ENCODE measurements at places on chromosomes 11 and 22.

DNA sequence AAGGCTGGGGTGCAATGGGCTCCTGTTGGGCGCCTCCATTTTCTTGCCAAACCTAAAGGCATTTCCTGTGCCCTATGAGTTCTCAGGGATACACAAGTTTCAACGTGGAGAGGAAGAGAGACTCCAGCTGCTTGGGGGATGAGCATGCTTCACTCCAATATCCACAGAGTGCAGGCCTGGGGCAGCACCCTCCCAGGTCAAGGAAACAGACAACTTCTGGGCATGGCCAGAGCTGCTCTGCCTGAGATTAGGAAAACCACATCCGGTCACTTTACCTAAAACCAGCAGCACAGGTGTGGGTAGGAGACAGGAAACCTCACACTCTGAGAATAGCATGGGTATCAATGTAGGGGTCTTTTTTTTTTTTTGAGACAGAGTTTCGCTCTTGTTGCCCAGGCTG, 28.7 kb downstream of the TMEM184B start:
- no peak for DNase-seq

GRCh38 chr11:29634244-29634643, 382.6 kb downstream of the KCNA4 start:
- no peak for DNase-seq

DNA sequence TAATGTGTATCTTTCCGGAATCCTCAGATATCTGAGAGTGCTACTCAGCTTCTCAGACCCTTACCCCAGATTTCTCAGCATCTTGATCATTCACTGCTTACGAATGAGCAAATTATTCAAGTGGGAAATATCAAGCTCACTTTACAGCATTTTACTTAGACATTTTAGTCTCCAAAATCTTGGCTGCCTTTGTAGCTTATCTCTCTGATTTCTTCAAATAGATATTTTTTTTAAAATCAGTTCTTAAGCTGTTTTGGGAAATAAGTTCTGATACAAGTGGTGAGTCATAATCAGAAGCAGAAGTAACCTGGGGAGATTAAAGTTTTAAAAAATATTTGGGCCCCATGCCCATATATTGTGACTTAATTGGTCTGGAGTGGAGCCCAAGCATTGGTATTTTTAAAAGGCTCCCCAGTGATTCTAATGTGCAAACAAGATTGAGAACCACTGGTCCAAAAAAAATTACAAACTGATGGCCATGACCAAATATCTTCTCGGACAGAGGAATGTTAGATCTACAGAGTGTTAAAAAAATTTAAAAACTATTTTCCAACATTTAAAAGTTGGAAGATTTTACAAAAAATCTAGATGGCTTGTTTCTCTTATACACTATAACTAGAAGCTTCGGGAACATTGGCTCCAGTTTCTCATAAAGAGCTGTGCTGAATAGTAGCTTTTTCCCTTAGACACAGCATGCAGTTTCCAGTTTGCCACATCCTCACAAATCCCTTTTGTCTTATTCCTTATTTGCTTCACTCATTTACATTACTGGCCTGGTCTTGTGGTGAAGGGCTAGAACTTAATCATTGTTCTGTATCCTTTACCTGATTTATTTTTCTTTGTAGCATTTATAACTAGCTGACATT, 87.8 kb upstream of the BMAL1 start:
- DNase-seq: no peak

GRCh38 chr11:32003335-32003734, 87.5 kb upstream of the RCN1 start:
- no peak for DNase-seq

- DNase-seq: no peak
These were observed 2.8 kb downstream of the PDXP start for GRCh38 chr22:37661160-37661924.

DNA sequence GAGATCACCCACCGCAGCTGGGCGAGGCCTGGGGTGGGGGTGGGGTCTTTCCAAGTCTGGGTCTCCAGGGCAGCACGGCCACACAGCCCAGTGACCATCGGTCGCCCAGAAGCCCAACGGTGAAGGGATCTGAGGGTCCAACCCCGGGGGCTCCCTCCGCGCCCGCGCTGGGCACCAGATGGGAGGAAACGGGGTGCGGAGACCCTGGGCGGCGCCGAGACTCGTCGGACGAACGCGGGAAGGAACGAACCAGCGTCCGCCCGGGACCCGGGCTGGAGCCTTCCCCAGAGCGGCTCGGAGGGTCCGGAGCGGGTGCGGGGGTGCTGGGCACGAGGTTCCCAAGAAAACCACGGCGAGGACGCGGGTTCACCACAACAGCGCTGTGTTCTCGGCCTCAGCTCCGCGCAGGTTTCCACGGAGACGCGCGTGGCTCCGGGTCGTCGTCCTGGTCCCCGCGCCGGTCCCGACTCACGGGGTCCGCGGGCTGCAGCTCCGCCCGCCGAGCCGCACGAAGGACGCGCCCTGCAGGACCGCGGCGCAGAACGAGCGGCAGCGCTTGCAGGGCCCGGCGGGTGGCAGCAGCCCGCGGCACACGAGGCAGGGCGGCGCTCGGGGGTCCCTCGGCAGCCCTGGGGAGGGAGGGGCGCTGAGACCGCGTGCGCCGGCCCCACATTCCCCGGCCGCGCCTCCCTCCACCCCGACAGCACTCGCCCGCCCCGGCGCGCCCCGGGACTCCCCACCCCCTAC, 2.3 kb upstream of the IL17REL start:
- DNase-seq: no peak

GRCh38 chr11:125382314-125382791, 113.7 kb downstream of the FEZ1 start:
- no peak for DNase-seq

DNA sequence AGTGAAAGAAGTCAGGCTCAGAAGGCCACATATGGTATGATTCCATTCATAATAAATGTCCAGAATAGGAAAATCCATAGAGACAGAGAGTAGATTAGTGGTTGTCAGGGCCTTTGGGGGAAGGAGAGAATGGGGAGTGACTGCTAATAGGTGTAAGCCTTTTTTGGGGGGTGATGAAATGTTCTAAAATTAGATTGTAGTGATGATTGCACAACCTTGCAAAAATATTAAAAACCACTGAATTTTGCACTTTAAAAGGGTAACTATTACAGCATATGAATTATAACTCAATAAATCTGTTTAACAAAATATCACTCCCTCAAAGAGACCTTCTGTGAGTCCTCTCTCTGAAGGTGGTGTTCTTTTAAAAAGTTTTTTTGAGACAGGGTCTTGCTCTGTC, 72.3 kb upstream of the GRK3 start:
- no peak for DNase-seq

GRCh38 chr11:1000357-1001278, 35.9 kb downstream of the MUC6 start:
- no peak for DNase-seq

- no peak for DNase-seq
These were observed 50.4 kb downstream of the DENND5A start for GRCh38 chr11:9214765-9215164.

DNA sequence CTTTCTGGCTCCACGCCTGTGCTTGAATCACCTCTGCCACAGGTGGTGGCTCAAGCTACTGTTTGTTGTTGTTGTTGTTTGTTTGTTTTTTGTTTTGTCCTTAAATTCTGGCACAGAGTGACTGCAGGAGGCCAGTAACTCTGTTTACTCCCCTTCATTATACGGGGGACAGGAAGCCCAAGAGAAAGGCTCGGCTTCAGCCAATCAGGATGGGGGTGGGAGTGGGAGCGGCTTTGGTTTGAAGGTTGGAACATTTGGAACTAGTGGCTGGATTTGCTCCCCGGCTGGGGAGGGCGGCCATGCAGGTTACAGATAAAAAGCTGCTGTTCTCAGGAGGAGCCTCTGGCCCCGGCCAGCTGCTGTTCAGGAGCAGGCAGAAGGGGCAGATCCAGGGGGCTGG, 19.7 kb upstream of the CABP2 start:
- no peak for DNase-seq

GRCh38 chr22:43216738-43217137, 29.8 kb upstream of the TTLL12 start:
- DNase-seq: no peak

DNA sequence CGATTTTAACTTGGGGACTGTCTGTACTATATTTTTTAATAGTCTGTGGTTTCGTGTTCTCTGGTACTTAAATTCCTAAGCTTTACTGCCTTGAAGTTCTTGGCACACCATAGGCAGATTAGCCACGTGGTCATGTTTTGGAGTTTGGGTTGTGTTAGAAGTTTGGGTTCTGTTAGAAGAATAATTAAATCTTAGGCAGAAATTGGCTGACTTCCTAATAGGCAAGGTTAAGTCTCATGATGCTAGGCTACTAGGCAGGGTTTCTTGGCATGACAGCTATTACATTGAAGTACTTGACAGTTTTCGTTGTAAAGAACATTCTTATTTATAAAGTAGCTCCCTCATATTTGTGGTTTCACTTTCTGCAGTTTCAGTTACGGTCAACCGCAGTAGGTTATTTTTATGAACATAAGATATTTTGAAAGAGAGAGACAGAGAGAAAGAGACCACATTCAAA, 30.0 kb upstream of the MMP7 start:
- no peak for DNase-seq

DNA sequence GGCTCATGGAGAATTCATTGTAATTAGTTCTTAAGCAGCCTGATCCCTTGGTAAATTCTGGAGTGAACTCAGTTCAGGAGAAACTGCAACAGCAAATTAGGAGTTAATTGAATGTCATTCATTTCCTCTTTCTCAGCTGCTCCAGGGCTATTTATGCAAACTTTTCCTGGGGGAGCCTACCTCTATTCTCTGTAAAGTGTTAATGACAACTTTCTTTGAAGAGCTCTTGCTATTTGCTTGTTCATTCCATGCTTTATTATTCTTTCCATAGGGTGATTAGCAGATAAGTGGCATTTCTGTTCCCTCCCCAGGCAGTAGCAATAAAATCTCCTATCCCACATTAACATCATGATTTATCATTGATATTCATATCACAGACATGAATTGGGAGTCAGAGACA, 267.6 kb upstream of the DDI1 start:
- DNase-seq: no peak

DNA sequence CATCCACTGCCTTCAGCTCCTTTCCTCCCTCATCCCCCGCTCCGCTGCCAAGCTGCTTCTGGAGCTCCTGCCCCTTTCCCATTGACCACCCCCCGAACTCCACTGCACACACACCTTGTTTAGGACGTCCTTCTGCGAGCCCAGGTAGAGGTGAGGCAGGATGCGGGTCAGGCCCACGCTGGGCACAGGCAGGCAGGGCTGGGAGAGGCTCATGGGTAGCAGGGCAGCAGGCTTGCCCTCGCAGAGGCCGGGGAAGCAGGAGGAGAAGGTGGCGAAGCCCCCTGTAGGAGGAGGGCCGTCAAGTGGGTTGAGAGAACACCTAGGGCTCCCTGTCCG, 13.3 kb downstream of the DUSP8 start:
- no peak for DNase-seq

- no peak for DNase-seq
These were observed 153.1 kb downstream of the UVRAG start for GRCh38 chr11:75968021-75968625.

DNA sequence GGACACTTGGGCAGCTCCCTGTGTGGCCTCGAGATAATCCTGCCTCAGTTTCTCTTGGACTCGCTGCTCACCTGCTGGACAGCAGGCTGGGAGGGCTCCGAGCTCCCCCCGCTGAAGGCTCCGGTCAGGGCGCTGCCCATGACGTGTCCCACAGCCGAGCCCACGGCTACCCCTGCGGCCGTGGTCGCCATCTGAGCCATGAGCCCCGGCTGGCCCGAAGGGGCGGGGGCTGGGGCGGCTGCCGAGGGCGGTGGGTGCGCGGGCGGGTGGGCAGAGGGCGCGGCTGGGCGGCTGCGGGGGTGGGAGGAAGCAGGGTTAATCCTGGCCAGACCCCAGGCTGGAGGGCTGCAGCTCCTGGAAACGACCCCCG, 484 bp downstream of the CHCHD10 start:
- no peak for DNase-seq

DNA sequence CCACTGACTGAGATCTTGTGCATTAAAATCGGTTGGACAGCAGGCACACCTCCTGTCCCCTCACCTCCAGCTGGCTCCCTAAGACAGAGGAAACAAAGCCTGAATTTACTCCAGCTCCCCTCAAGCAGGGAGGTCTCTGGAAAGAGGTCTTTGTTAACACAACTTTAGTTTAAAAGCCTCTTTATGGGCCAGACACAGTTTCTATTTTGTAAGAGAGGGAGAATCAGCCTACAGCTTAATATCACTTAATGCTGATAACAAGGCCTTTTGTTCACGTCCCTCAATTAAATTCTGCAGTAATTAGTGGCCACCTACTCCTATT, 36.3 kb downstream of the PLEKHA7 start:
- DNase-seq: no peak

DNA sequence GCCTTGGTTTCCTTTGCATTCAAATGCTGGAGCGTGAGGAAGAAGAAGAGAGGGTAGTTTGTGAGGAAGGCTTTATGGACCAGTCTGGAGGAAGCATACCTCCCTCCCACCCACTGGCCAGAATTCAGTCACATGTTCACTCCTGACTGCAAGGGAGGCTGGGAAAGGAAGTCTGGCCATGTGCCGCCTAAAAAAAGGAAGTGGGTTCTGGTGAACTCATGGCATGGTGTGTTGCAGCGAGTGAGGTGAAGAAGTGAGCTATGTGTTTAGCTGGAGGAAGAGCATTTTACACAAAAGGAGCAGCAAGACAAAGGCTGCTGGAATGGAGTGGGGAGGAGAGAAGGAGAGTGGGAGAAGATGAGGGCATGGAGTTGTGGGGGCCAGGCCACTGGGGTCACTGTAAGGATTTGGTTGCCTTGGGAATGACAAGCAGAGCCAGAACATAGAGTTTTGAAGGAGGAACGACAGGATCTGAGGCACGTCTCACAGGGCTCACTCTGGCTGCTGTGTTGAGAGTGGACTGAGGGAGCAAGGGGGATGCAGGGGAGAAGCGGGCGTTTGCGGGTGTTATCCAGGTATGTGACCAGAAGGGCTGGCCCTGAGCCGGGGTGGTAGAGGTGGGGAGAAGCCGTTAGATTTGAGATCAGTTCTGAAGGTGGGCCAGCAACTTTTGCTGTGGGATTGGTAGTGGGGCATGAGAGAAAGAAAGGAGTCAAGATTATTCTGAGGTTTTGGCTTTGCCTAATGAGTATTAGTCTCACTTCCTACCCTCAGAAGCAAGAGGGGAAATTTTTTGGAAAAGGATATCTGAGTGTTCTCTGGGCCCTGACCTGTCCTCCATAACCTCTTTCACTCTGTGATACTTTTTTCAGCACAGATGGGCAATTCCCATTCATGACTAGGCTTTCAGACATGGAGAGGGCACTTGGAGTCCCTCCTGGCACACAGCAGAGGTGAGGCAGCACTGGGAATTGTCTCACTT, 26.4 kb downstream of the BMAL1 start:
- DNase-seq: no peak

GRCh38 chr22:23118647-23119493, 22.9 kb downstream of the RSPH14 start:
- DNase-seq: no peak

- DNase-seq: no peak
These were observed 796.3 kb upstream of the ANO3 start for GRCh38 chr11:25535467-25536272.

Data from stimulated activated CD8-positive, alpha-beta memory T cell treated with anti-CD3 and anti-CD28 coated beads, Interleukin-7, amount 100 ng/mL, for 24 hours (primary cell).